ENCODE measurements at places on chromosomes 6 and 20.

DNA sequence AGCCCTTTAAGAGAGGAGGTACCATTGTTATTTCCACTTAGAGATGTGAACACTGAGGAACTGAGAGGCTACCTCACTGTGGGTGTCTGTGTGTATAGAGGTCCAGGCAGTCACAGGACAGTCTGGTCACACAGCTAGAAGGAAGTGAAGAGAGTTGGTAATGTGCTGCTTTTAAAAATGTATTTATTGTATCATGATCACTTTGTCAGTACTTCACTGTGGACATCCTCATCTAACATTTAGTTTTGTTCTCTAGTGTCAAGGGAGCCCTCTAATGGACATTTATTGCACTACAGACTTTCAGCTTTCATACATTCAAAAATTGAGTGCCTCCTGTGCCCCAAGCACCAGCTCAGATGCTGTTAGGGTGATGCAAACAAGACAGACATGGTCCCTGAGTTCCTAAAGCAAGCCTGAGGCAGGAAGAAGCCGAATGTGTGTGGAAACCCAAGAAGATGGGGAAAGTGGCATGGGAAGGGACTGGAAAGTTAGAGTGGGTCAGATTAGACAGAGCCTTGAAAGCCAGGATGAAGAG, 123.0 kb downstream of the SLC16A10 start:
- no peak for DNase-seq

GRCh38 chr6:143733510-143733909, 55.7 kb downstream of the PHACTR2 start:
- DNase-seq = no peak

- no peak for DNase-seq
These were observed 45.1 kb downstream of the KIAA0319 start for GRCh38 chr6:24600903-24601302.

DNA sequence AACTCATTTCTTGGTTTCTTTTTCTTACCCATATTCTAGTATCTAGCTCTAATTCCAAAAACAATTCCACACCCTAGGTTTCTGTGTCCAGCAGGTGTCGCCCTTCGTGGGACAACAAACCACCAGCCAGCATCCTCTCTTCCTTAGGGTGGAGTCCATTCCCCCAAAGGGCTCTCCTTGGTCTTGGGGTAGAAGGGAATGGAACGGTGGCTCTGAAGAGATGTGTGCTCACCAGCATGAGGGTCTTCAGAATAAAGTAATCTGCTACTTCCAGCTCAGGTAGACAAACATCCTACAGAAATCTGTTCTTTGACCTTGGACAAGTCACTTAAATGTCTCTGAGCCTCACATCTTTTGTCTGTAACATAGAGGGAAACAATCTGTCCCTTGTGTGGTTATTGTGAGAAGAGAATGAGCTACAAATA, 7.2 kb downstream of the HLA-DMB start:
- peak; percentile 70 for DNase-seq

DNA sequence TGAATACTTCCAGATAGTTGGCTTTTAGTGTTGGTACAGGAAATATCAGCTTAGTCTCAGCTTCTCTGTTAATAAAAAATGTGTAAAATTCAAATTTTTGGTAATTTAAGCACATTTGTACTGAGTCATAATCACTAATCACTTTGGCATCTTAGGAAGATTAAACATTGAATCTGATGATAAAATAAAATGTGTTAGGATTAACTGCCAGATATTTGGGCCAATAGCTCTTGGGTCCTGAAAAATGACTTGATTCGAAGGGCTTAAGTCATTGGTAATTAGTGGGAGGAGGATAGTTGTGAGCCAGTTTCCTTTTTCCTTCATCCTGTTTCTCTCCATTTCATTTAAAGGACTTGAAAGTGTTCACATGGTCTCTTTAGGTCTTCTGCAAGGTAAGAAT, 426.1 kb downstream of the RFPL4B start:
- no peak for DNase-seq

DNA sequence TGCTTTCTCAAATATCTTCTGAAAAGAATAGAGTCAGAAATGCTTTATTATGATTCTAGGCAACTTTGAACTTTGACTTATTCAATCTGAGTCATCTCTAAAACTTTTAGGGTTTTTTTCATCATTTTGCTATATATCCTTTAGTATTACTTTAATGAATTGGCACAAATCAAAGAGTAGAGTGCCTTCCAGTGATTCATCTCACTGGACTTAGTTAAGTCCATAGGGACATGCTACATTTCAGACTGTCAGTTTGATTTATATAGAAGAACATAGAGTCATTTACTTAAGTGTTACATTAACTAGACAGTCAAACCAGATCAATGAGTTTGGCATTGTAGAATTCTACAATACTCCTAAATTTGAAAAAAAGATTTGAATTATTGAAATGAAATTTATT, 1235.7 kb upstream of the MAP3K7 start:
- DNase-seq = no peak

GRCh38 chr20:36666181-36666740, 20.3 kb upstream of the SLA2 start:
- no peak for DNase-seq

GRCh38 chr20:33373735-33374605, 27.3 kb downstream of the CDK5RAP1 start:
- no peak for DNase-seq

- no peak for DNase-seq
These were observed 7.7 kb upstream of the RPL7L1 start for GRCh38 chr6:42871711-42872110.

DNA sequence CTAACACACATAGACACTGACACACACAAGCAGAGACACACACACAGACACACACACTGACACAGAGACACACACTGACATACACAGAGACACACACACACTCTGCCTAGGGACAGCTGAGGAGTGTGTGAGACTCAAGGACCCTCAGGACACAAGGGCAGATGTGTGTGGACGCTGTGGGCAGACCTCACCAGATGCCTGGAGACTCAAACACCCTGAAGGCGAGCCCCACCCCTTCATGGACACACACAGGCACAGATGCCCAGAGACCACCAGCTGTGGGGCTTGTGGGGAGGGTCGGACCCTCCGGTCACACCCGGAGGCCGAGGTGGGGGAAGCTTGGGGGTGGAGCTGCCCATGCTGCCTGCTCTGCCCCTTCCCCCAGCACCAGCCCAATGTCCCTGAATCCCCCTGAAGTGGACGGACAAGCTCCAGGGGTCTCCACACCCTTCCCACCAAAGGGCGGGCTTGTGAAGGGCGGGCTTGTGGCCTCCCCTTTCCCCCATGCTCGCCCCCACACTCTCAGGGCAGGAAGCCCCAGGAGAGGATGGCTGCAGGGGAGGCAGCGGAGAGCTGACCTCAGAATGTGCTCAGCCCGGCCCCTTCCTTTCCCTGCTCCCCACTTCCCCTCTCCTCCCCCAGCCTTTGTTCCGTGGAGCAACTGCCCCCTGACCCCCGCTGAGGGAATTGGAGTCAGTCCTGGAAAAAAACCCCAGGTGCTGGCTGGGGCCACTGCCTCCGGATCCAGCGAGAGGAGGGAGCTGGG, 13.9 kb upstream of the ABHD16B start:
- no peak for DNase-seq

GRCh38 chr6:160428069-160428430, 79.9 kb downstream of the SLC22A3 start:
- DNase-seq = no peak

DNA sequence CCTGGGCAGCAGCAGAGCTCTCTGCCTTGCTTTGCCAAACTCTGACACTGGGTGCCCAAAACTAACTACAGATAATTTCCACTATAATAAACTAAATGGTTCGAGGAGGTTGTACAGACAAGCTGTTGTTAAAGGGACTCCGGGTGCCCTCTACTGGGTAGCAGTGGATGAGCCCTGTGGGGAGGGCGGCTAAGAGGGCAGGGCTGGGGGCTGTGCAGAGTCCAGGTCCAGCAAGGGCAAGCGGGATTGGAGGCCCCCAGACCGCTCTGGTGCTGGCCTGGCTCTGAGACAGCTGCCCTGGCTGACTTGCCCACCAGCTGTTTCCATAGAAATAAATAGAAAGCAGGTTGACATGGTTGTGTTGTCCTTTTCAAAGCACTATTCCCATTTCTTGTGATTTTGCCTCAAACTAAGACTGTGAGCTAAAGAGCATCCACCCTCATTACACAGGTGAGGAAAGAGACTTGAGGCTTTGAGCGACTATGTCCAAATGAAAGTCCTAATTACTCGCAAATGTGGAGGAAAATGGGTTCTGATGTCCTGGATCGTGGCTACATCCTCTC, 167.6 kb upstream of the CST7 start:
- DNase-seq = no peak

DNA sequence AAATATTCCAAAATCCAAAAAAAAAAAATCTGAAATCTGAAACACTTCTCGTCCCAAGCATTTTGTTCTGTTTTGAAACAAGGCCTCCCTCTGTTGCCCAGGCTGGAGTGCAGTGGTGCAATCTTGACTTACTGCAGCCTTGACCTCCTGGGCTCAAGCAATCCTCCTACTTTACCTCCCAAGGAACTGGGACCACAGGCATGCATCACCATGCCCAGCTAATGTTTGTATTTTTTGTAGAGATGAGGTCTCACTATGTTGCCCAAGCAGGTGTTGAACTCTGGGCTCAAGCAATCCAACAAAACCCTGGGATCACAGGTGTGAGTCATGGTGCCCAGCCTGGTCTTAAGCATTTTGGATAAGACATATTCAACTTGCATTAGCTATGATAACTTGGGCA, 13.6 kb downstream of the SESN1 start:
- DNase-seq = no peak

DNA sequence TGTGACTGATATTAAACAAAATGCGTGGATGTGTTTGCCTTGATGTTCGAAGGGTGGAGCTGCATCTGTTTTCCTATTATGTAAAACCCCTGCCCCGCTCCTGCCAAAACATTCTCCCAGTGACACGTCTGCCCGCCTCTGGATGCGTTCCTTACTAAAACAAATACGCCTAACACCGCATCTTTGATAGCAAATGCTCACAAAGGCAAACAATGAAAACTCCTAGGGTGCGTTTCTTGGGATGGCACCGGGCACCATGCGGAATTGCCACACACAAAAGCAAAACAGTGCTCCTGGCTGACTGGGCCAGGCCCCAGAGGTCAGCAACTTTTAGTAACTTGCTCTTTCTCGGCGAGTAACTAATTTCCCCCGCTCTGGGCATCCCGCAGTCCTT, 9.0 kb upstream of the FOXC1 start:
- no peak for DNase-seq

GRCh38 chr6:117706504-117706903, 31.2 kb downstream of the NUS1 start:
- DNase-seq = no peak

Measured in stimulated activated CD8-positive, alpha-beta memory T cell treated with anti-CD3 and anti-CD28 coated beads, Interleukin-2, amount 100 ng/mL, for 48 hours (primary cell).